Stimulated activated CD4-positive, alpha-beta T cell treated with anti-CD3 and anti-CD28 coated beads, Interleukin-1b, Interleukin-23, amount 100 ng/mL, for 1 hour (primary cell): ENCODE measurements at places on chromosomes 3 and 15.

DNA sequence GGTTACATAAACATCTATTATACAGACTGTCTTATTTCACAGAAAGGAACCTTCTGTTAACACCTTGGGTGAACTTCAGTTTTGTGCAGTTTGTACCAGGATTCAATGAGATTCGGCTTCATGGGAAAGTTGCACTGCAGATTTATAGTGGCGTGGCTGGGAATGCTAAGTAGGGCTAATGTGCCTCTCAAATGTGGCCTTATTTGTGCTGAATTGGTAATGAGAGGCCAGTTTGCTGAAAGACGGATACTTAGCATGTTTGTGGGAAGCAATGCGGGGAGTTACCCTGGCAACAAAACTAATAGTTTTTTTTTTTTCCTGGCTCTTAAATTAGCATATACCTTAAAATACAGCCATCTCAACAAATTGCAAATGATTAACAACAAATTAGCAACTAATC, 28.6 kb upstream of the CEMIP start:
- no peak for DNase-seq

- no peak for DNase-seq
Observed at GRCh38 chr3:143935678-143936077, 35.9 kb upstream of the DIPK2A start.

DNA sequence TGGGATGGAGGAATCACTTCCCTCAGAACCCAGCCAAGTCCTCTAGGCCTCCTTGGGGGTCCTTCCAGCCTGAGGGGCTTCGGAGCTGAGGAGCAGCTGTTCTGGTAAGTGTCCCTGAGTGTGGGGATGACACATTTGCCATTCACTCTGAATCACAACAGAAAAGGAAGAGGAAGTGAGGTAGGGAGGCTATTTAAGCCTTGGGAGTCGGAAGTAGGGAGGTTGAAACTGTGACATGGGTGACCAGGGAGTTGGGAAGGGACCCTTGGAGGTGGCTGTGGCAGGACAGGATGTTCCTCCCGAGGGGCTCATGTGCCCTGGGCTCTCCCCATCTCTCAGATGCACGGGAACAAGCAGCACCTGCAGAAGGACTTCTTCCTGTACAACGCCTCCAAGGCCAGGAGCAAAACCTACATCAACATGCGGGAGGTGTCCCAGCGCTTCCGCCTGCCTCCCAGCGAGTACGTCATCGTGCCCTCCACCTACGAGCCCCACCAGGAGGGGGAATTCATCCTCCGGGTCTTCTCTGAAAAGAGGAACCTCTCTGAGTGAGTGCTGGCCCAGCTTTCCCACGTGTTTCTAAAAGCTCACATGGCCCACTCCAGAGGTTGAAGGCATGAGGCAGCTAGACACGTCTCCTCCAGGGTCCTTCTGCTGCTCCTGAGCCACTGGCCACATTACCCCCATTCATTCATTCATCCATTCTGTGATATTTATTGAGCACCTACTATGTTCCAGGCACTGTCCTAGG, 43.3 kb downstream of the CAPN3 start:
- DNase-seq = no peak

DNA sequence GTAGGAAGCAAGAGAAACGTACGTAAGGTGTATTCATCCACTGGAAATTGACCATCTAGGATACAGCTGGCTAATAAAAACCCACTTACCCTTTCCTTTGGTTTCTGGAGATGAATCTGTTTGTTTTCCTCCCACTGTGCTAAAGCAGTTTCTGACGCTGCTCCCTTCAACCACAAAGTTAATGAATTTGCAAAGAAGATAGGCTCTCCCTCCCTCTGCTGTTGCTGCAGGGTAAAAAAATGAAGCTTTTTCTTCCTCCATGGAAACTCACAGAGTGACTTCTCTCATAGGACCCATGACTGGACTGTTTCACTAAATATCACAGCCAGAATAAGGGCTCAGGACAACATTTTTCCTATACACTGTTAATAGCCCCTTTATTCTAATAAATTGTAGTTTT, 172.1 kb upstream of the LRRN1 start:
- DNase-seq = no peak

DNA sequence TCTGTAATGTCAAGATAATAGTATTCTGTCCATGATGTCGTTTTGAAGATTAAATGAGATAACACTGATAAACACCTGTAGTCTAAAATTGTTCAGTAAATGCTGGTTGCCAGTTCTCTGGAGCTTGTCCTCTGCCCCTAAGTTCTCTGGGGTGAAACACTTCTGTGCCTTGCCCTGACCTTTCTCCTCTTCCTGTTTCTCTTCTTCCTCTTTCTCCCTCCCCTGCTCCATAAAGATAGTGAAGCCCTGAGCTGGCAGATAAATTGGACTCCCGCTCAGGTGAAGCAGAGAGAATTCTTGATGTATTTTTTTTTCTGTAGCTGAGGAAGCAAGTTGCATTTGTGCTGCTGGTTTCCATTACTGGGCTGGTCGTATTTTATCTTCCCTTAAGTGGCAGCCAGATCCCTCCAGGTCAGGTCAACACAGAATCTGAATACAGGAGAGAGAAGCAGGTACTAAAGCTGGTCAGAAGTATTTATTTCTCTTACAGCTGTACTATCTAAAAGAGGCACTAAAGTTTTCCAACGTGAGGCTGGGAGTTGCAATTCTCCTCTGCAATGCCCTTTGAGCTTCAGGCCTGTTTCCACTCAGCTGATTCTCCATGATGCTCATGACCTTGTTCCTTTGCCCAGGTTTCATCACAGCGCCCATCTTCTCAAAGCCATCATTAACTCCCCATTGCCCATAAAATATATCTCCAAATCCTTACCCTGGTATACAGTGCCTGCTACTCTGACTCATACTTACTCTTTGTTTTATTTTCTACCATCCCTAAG, 319.3 kb upstream of the CFAP20DC start:
- no peak for DNase-seq
